ENCODE measurements at places on chromosomes 12 and 14. TPM values are rescaled to one million over a fixed set of nuclear protein-coding genes. Genes with fewer than 3 reads are reported as not detected.

- no peak overlapping the region for H3K27ac ChIP-seq
- H3K27me3 ChIP-seq, result no peaks in the 10 kb centered on the region
- no peak for DNase-seq
- no peaks in the 10 kb centered on the region for H3K36me3 ChIP-seq
- no peak overlapping the region for H3K4me3 ChIP-seq
- peaks cover 6% of the 10 kb centered on the region for H3K4me1 ChIP-seq
Observed at GRCh38 chr12:65319688-65320200, 41.3 kb downstream of the MSRB3 start.

GRCh38 chr14:98726585-98727405 lies 545.2 kb downstream of the BCL11B start:
- no peak overlapping the region for H3K4me3 ChIP-seq
- H3K27ac ChIP-seq, result no peak overlapping the region
- no peaks in the 10 kb centered on the region for H3K4me1 ChIP-seq
- no peaks in the 10 kb centered on the region for H3K36me3 ChIP-seq

GRCh38 chr12:54658306-54659264 lies 10.4 kb upstream of the DCD start:
- no peak overlapping the region for H3K4me3 ChIP-seq
- no peaks in the 10 kb centered on the region for H3K36me3 ChIP-seq
- H3K4me1 ChIP-seq, result no peaks in the 10 kb centered on the region
- peak; percentile 30 for DNase-seq

GRCh38 chr14:32345311-32345791 lies 16.3 kb downstream of the AKAP6 start:
- no peaks in the 10 kb centered on the region for H3K27me3 ChIP-seq
- H3K4me3 ChIP-seq, result no peak overlapping the region
- no peaks in the 10 kb centered on the region for H3K36me3 ChIP-seq
- H3K4me1 ChIP-seq, result peaks cover 7% of the 10 kb centered on the region

- no peak overlapping the region for H3K4me3 ChIP-seq
- peak; percentile 69 for DNase-seq
- H3K36me3 ChIP-seq, result peaks cover 57% of the 10 kb centered on the region
- H3K27me3 ChIP-seq, result no peaks in the 10 kb centered on the region
Observed at GRCh38 chr12:108803428-108804105, 53.8 kb downstream of the SSH1 start.

DNA sequence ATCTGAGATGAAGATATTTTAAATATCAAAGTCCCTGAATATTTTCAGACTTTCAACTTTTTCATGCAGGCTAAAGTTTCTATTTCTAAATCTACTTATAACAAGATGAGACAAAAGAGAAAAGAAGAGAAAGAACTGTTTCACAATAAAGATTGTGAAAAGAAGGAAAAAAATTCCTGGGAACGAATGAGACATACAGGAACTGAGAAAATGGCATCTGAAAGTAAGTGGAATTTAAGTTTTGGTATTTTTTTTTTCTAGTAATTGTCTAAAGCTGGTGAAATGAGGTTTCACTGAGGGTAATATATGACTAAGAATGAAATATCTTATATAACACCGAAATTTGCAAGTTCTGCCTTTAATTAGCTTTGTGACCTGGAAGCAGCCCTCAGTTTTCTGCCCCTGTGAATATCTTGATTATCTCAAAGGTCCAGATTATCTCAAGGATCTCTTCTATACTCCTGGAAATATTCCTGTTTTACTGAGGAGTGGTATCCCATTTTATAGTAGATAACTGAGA lies 55.7 kb upstream of the PRPF39 start:
- peaks cover 32% of the 10 kb centered on the region for H3K36me3 ChIP-seq
- no peak overlapping the region for H3K4me3 ChIP-seq
- no peak overlapping the region for H3K27ac ChIP-seq
- no peak for DNase-seq

GRCh38 chr14:91229743-91230200 lies 14.7 kb downstream of the GPR68 start:
- no peaks in the 10 kb centered on the region for H3K27me3 ChIP-seq
- no peak overlapping the region for H3K4me3 ChIP-seq
- H3K36me3 ChIP-seq, result no peaks in the 10 kb centered on the region
- H3K27ac ChIP-seq, result no peak overlapping the region

The CCDC184 gene
- 5.1 TPM for total RNA-seq

The CCDC92 gene
- total RNA-seq, result 7.7 TPM

Data from SJCRH30 (cell line).